T-helper 1 cell (primary cell): ENCODE measurements at places on chromosomes 11 and 22.

- peak; percentile 95 for DNase-seq
These were observed at the start of gene PELI3 for GRCh38 chr11:66466225-66467033. Gene PELI3, plus strand, starts transcription at chr11:66466905. Its CDS starts 1,224 bp downstream, at chr11:66468129.

DNA sequence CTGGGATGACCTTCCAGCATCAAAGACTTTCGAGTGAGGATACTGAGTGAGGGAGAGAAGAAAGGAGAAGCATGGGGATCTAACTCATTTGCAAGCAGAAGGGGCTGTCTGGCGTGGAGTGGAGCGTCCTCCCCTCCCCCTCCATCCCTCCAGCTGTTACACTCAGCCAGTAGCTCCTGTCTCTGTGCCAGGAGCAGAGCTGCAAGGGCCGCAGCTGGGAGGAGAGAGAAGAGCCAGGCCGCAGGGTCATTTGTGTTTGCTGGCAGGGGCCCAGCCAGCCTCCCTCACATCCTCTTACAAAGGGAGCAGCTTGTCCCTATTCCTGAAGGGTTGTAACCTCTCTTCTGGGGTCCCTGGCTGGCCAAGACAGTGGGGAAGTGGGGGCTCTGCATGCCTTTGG lies 57.9 kb downstream of the NECTIN1 start:
- no peak for DNase-seq

DNA sequence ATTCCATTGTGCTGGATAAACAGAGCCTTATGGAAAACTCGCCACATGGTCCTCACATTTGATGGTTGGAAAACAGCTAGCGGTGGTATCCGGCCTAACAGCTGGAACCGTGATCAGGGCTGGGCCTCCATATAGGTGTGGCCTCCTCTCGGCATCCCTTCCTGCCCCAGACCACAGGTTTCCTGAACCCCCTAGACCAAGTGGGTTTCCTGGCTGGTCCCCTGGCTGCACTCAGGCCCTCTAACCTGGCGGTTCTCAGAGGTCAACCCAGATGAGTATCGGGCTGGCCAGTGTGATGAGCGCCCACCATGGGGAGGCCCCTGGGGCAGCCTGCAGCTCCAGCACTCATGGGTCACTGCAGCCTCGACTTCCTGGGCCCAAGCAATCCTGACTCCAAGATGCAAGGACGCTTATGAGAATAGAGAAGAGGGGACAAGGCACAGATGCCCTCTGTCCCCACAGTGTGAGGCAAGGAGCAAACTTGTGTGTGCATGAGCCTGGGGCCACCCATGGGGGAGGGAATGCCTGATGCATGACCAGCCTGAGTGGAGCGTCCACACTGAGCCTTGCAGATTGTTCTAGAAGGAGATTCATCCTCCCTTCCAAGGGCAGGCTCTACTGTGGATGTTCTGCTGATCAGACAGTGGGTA lies 53.4 kb upstream of the WNT7B start:
- DNase-seq: no peak

- no peak for DNase-seq
These were observed 155.0 kb downstream of the ADAMTS15 start for GRCh38 chr11:130603335-130603906.

DNA sequence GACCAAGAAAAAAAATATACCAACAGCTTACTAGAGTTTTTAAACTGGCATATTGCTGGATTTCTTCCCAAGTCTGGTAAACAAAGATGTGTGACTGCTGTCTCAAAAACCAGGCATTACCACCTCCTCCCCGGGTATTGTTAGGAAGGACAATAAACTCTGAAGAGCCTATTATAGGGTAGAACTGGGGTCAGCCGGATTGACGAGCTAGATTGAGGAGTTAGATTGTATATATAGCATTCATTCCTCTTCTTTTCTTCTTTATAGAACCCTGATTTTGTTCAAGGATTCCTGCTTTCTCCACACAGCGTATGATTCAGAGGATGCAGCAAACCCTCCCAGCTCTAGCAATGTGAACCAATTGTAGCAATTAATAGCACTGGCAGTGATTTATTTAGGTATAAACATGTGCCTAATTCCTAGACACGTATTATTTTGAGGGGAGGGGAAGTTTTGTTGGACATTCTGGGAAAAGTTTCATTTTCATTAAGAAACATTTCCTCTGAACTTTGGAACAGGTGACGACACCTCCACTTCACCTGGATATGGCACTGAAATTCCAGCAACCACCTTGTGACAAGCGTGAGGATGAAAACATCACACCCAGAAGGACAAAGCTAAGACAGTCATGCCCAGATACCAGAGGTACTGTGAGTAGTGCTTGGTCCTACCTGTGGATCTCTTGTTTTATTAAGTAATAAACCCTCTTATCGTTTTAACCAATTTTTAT lies 679.4 kb upstream of the KIRREL3 start:
- no peak for DNase-seq
